Stimulated activated CD8-positive, alpha-beta memory T cell treated with anti-CD3 and anti-CD28 coated beads, Interleukin-15, amount 100 ng/mL, for 24 hours (primary cell): ENCODE measurements at places on chromosomes 12 and 14.

GRCh38 chr14:102900631-102901571, 21.6 kb upstream of the AMN start:
- DNase-seq, result no peak

- DNase-seq, result no peak
Observed at GRCh38 chr12:31317471-31318395, 8.2 kb downstream of the SINHCAF start.

DNA sequence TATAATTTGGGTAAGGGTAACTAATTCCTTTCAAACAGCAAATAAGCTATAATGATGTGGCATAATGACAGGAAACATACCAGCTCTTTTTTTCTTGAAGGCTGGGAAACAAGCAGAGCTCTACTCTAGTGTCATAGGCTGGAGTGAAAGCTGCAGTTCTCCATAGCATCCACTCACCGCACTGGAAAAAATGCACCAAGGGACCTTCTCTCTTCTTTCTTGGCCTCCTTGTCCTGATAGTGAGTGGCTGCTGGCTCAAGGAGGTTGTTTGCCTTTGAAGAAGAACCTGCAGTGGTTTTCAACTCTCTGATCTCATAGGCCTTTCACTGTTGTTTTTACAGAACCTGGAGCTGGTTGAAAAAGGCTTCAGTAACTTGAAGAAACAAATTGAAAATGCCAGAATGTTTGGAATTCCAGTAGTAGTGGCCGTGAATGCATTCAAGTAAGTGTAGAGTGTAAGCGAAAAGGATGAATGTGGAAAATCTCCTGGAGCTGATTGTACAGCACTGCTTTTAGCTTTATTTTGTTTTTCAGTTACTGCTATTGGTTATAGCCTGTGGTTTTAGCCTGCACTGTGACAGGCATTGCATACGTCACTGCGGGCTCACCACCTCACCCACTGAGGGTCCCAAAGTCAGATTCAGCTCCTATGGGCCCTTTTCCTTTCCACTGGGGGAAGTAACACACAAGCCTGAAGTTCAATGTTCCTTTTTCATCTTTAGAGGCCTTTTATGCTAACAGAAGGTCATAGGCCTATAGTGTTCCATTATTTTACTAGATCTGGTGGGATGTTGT, 17.2 kb upstream of the AKAP5 start:
- DNase-seq, result no peak

DNA sequence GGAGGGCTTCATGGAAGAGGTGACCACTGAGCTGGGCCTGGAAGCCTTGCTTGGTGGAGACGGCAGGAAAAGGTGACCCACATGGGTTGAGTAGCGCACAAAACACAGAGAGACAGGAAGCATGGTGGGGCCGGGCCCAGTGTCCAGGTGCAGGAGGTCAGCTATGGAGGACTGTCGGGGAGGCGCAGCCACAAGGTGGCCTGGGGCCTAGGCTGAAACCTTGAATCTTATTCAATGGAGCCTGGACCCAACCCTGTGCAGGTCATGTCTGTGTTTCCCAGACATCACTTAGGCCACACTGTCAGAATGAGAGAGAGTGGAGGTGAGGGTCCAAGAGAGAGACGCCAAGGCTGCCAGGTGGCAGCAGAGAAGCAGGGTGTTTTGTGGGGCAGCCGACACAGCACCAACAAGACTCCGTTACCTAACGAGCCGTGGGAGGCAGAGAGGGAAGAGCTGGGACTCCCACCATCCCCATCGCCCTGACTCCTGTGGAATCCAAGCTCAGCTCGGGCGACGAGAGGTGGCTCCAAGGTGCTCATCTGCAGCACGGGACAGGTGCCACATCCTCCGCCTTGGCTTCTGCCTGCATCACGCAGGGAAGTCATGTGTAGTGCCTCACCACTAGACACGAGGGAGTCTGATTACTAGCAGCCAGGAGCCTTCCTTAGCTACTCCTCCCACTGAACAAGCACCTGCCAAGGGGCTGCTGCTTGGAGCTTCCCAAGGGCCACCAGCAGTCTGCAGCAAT, 38.7 kb downstream of the DEGS2 start:
- no peak for DNase-seq

DNA sequence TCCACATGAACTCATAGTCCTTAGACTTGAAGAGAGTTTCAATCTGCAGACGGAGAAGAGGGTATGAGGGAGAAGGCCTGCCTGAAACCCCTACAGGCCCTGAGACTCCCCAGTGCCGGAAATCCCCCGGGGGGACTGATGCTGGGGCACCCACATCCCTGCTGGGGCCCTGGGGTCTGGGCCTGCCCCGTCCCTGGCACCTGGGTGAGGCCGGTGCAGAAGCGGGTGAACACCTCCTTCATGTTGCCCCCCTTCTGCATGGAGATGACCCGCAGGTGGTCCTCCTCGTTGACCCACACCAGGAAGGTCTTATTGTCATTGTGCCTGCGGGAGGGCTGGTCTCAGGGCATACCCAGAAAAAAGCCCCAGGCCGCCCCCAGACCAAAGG, 2.4 kb downstream of the CKB start:
- DNase-seq, result no peak

DNA sequence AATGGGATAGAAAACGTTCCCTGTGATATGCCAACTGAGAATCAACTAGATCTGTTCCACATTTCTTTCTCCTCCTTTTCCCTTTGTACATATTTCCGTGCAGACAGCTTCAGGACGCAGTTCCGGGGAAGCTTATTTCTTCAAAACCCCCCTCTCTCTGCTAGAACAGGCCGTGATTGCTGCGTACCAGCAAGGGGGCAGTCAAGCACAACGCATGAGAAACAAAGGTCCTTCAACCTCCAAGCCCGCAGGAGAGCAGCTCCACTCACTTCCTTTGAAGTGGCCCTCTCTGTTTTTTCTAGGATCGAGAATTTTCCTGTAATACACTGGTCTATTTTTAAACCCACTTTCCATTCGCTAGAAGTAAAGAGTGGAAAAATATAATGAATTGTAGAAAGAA, 80.8 kb downstream of the ZNF664 start:
- DNase-seq, result no peak

- DNase-seq, result no peak
Observed at GRCh38 chr12:46386877-46387629, 14.5 kb upstream of the SLC38A2 start.

- no peak for DNase-seq
Observed at GRCh38 chr12:47822401-47822800, 2.7 kb upstream of the HDAC7 start.

DNA sequence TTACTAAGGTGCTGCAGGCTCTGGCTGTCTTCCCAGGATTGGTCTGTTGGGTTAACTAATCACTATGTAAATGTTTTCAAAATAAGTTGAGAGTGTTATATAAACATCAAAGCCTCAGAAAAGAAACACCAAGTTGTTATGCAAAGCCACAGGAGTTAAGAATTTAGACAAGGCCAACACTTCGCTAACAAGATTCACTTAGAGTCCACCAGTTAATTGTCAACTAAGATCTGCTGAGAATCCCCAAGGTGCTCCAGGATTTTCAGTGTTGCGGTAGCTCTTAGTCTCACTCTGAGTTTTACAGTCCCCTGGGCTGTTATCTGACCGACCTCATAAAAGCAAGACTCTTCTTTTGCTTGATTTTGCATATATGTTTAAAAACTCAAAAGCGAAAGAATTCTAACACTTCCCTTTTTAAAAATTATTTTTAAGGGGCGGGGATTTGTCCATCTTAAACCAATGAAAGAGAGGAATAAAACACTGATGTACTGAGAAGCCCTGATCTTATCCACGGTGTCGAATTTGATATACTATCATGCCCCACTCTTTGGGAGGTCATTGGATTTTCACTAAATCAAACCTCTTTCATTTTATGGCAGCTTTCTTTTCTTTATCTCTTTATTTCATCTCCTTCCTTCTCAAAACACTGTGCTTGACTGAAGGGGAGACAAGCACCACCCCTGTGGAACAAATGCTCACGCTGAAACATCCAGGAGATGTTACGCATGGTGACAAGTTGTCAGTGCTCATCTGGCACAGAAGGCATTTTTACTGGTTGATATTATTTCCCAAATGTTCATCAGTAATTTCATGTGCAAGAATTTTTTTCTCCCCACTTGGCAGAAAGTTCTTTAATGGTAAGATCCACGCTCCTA, 7.0 kb downstream of the NIN start:
- DNase-seq, result no peak

- DNase-seq, result no peak
Observed at GRCh38 chr12:110174373-110174996, 50.3 kb downstream of the IFT81 start.

- DNase-seq, result no peak
Observed at GRCh38 chr14:64960762-64961276, 11.3 kb downstream of the RAB15 start.

DNA sequence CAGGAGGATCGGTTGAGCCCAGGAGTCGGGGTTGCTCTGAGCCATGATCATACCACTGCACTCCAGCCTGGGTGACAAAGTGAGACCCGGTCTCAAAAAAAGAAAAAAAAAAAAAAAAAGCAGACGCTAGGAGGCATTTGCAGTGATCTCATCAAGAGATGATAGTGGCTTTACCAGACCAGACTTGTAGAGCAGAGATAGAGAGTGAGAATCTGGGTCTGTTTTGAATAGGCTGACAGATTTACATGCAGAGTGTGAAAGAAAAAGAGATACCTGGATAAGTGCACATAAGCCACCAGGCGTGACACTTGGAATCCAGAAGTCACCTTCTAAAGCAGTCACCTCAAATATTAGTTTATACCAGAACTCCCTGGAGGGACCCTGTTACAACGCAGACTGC, 21.1 kb upstream of the FLRT2 start:
- no peak for DNase-seq

- DNase-seq, result no peak
Observed at GRCh38 chr12:110310763-110311162, 29.7 kb downstream of the ATP2A2 start.

GRCh38 chr12:69130064-69130463, 109.3 kb upstream of the CPSF6 start:
- DNase-seq, result no peak

DNA sequence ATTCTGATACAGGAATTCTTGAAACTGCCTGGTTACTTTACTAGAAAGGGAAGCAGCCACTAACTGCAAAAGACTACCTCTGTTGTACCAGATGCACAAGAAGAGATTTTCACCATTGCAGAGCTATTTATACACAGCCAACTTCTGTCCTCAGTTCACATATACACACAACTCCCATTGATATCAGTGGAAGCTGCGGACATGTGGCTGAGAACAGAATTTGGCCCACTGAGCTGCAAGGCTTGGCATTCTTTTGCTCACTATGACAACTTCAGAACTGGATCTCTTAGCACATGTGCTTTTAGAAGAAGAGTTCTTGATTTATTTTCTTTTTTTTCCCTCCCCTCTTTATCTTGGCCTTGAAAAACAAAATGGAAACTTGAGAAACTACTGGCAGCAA, 28.3 kb downstream of the PTPRO start:
- no peak for DNase-seq

GRCh38 chr14:71321574-71322315, 414.5 kb downstream of the PCNX1 start:
- peak; percentile 1 for DNase-seq

- DNase-seq, result peak; percentile 58
Observed at GRCh38 chr12:104381731-104382480, 74.8 kb upstream of the CHST11 start.

GRCh38 chr12:117261247-117261646, 71.0 kb upstream of the FBXO21 start:
- no peak for DNase-seq

GRCh38 chr14:87838931-87839330, 154.1 kb downstream of the GALC start:
- no peak for DNase-seq

- no peak for DNase-seq
Observed at GRCh38 chr12:2739832-2740641, 54.7 kb upstream of the FKBP4 start.

DNA sequence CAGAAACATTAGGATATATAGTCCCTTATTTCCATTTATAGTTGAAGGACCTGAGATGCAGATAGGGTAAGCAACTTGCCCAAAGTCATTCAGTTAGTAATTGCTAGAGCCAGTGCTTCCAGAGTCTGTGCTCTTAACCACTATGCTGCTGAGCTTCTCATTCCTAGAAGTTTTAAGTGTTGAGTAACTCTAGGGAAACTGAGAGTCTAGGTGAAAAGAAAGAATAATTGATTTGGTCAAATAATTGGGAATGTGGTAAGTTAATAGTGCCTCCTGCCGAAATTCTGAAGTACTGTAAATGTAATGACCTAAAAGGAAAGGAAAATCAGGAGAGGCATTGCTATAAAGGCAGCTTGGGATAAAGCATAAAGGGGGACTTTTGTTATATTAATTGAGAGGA, 14.1 kb downstream of the PYROXD1 start:
- no peak for DNase-seq

DNA sequence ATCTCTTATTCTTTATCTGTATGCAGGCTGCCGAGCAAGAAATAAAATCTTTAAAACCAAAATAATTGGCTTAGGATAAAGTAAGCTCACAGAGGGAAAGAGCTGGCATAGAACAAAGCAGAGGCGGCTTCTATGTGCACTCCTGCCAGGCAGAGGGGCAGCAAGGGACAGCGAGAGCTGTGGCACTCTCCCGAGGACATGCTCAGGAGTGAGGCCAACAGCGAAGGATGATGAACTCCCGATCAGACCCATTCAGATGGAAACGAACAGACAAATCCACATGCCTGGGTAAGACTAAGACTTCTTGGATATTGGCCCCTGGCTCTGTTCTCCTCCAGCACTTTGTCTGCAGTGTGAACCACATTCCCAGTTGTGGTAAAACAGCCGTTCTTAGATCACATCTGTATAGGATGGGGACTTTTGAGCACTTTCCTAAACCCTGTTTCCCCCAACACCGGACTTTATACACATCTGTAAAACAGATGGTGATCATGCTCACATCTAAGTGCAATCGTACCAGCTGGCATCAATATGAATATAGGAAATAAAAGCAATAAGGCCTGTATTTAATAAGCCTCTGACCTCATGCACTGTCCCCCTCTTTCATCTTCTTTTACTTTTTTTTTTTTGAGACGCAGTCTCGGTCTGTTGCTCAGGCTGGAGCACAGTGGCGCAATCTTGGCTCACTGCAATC, 134.1 kb downstream of the PPM1H start:
- DNase-seq, result no peak

DNA sequence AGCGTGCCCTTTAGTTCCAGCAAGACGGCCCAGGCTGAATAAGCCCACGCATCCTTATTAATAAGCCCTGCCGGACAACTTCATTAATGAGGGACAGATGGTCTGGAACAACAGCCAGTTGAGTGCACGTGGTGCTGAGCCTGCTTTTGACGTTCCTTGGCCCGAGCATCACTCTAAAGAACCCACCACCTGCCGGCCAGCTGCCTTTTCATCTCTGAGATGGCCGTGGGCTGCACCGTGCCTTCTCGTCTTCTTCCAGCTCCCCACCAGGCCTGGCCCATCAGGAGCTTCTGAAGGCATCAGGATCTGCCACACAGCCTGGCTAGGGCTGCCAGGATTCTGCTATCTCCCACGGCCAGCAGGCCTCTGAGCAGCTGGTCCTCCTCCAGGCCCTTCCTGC, 80.0 kb downstream of the AACS start:
- no peak for DNase-seq

DNA sequence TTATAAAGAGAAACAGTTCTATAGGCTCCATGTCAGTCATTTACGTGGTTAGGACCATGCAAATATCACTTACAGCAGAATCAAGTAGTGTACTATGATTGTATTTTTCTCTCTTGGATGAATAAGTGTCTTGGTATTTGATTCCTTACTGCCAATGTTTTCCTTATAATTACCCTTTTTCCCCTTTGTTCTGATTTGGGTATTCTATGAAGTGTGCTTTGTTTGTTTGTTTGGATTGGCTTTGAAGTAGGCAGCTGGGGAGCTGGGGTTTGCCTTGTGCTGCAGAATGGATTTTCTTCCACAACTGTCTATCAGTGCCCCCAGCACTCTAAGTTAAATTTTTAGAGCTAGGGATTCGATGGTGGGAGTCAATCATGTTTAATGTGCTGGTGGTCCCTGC, 12.4 kb downstream of the TMEM120B start:
- no peak for DNase-seq
